ENCODE measurements at places on chromosomes 1 and 21.

DNA sequence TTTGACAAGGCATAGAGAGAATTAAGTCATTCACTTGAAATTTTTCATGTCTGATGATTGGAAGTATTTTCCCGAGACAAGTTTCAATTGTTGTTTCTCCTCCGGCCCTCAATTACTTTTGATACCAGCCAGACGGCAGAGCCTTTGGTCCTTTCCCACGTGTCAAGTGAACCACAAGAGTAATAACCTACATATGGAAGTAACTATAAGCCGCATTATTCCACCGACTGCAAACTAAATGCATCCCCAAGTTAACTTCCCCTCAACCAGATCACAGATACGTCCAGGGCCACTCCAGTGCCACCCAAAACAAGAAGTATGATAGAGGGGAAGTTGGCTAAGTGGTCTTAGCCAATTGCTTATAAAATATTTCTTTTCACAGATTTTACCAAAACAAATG, 20.2 kb downstream of the COLGALT2 start:
- no peak for DNase-seq

DNA sequence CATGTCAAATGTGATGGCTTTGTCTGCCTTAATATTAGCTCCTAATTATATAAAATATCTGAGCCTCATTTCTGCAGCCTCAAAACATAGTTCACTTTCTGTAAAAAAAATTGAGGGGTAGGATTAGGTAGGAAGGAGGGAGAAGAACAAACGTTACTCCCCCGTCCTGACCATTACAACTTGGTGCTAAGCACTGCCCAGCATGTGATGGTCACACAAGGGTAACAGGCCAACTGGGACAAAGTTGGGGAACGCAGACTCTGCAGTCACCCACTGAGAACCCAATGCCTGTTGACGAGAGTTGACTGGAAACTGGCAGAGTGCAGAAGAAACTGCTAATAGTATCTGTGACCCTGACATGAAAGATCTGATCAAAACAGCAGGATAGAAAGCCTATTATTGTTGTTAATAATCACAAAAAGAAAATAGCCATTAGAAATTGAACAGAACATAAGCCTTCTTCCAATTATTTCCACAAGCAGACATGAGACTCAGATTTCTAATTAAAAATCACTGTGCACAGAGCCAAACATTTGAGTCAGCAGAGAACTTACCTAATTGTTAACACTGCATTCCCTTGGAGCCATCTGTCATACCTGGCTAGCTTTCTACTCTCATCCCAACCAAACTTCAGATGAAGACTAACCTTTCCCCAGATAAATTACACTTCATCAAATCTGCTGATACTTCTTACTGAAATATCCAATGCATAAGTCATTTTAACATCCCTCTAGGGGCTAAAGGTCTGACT, 5.5 kb downstream of the SORT1 start:
- no peak for DNase-seq

GRCh38 chr1:81287411-81288080, 513.2 kb upstream of the ADGRL2 start:
- DNase-seq: no peak

DNA sequence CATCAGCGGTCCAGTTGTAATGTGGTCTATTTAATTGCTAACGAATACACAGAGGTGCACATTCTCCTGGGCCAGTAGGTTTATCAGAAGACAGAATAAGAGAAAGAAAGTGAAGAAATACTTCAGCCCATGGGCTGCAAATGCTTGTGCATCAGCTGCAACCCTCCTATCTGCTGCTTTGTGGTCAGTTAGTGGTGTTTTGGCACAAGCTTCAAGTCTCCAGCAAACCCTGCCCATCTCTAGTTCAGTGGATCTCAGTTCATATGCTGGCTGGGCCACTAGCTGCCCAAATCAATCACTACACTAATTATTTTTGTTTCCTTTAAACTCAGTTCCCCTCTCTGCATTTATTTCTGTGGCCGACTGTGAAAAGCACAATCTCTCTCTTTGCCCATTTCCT, 124.2 kb downstream of the KCNJ6 start:
- DNase-seq: no peak

DNA sequence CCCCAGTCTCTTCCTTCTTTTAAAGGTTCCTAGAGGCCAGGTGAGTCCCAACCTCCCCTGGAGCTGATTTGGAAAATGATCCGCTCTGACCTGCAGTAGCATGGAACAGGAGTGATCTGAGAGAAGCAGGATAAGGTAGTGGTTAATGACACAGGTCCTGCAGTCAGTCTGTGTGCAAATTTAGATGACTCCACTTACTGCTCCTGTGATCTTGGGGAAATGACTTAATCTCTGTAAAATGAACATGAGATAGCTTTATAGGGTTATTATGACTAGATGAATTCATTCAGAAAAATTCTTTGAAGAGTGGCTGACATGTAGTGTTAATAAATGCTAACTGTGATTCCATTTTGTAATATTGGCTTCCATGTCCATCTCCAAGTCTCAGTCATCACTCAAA, 374.9 kb upstream of the CAMK1G start:
- no peak for DNase-seq

GRCh38 chr1:28036431-28036830, 52.0 kb downstream of the EYA3 start:
- DNase-seq: no peak

GRCh38 chr1:167722152-167722869, 529 bp downstream of the MPZL1 start:
- no peak for DNase-seq

GRCh38 chr1:160640359-160641123, 6.3 kb downstream of the SLAMF1 start:
- no peak for DNase-seq

- DNase-seq: no peak
These were observed 22.9 kb downstream of the SUSD4 start for GRCh38 chr1:223341121-223341520.

GRCh38 chr1:106861110-106861509, 195.4 kb upstream of the PRMT6 start:
- DNase-seq: no peak

GRCh38 chr1:236552901-236553300, 29.1 kb downstream of the LGALS8 start:
- DNase-seq: no peak
